Colonic mucosa (tissue), 4 donors: ENCODE measurements at places on chromosomes 13 and 19.

DNA sequence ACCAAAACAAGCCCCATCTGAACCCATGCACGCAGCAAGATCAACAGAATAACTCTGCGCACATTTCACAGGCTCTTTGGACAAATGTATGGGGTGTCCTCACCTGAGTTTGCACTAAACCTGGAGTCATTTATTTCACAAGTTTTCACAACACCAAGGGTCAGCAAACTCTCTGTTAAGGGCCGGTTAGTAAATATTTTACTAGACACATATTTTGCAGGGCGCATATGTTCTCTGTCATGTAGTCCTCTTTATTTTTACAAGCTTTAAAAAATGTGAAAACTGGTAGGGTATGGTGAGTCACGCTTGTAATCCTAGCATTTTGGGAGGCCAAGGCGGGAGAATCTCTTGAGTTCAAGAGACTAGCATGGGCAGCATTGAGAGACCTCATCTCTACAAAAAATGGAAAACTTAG, 45.5 kb upstream of the DPRX start:
- no peak for DNase-seq

DNA sequence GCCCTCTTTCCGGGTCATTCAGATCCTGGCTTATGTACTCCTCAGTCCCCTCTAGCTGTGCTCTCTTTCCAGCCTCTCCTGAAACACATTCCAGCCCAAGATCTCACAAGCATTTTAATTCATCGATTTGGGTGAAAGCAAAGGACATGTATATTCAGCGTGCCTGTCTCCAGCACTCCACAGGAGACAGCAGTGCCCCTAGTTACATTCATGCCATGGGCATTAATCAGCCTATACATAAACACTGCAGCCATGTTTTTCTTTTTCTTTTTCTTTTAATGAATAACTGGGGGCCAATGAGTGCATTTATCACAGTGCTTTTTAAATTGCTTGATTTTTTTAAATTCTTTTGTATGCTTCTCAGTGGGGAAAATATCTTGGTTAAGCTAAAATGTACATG, 199.1 kb downstream of the DCT start:
- DNase-seq = no peak

DNA sequence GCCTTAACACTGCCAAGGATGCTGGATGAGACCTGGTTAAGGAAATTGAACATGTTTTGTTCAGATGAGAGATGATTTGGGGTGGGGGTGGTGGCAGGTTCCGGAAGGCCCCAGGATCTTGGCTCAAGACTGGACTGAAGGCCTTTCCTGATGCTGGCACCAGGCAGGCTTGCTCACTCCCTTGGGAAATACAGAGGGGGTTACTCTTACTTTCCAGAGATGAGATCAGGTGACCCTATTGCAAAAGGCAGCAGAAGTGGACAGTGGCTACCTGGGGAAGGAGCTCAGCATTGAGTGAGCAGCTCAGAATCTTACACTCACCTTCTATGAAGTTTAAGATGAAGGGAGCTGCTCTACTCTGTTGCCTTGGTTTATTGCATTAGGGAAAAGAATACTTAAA, 10.8 kb downstream of the GATAD2A start:
- DNase-seq = no peak

GRCh38 chr19:52094526-52095130, 937 bp downstream of the ZNF841 start:
- no peak for DNase-seq

DNA sequence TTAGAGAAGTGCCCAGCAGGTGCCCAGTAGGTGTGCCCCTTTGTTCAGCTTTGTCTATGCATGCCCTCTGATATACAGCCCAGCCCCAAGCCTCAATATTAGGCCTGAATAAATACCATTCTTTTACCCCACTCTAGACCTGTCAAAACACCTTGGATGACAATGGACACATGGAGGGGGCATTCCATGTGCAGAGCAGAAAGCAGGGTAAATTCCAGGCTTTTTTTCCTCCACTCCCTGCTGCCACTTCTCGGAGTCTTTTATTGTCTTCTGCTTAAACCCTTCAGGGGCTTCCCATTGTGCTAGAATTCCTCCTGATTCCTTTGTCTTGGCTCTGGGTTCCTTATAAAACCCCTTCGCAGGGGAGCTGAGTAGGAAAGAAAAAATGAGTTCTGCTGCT, 5.8 kb upstream of the FRY start:
- DNase-seq = no peak

- no peak for DNase-seq
These were observed 122.3 kb downstream of the URI1 start for GRCh38 chr19:30064348-30064699.

DNA sequence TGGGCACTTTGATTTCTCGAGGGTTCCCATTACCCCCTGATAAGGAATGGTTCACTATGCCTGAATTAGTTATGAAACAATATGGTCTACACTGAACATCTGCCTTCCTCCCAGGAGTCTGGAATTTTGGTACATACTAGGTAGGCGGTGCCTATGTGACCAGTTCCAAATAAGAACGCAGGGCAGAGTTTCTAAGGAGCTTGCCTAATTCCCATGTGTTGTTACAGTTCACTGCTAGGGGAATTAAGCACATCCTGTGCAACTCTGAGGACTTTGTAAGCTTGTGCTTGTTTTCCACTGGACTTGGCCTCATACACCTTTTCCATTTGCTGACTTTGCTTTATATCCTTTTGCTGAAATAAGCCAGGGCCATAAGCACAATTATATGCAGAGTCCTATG, 29.2 kb downstream of the RBM26 start:
- DNase-seq = no peak

DNA sequence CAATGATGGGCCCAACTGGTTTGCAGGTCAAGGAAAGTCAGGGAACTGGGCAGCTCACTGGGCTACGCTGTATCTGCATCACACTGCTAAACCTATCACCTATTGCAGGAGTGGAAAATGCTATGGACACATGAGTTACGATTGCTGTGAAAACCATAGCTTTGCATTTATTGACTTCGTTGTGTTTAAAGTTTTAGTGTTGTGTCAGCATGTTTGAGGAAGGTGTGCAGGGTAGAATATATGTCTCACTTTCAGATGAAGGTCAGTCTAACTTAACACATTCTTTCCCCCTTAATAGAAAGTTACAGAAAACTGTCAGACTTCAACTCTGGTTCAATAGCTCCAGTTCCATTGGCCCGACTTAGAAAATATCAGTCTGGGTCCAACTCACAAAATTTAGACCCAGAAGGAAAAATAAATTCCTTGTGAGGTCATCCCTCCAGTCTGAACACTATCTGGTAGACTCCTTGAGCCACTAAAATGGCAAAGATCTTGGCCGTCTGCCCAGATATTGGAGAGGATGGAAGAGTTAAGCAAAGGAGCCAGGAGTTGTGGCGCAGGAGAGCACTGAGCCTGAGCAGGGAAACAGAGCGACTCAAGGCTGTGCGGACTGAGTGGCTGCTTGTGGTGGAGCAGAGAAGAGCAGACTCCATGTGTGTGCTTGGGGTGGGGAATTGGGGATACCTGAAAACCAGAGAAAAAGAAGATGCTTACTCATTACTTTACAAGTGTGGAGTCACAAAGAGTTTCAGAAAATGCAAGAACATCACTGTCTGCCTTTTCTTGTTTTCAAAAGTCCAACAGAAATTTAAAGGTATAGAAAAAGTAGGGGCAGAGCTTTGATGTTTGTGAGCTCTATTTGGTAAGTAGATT, 518.5 kb downstream of the FGF9 start:
- DNase-seq = no peak
